ENCODE measurements at places on chromosomes 2 and 18. TPM values are rescaled to one million over a fixed set of nuclear protein-coding genes. Genes with fewer than 3 reads are reported as not detected.

ASPRV1 gene
- 2.0 TPM for polyA plus RNA-seq

SLC5A7 gene
- 0.07 TPM for polyA plus RNA-seq

SLC16A14 gene
- 3.4 TPM for polyA plus RNA-seq

ZBTB7C gene
- polyA plus RNA-seq: 7.0 TPM

AOX1 gene
- polyA plus RNA-seq: not detected

POTEI gene
- polyA plus RNA-seq: 0.06 TPM

Measured in muscle of arm (tissue), 14 donors.